ENCODE measurements at places on chromosomes 12 and 14. TPM values are rescaled to one million over a fixed set of nuclear protein-coding genes. Genes with fewer than 3 reads are reported as not detected.
A peak's percentile ranks its signal among the peaks of the same experiment; 100 is the strongest.

DNA sequence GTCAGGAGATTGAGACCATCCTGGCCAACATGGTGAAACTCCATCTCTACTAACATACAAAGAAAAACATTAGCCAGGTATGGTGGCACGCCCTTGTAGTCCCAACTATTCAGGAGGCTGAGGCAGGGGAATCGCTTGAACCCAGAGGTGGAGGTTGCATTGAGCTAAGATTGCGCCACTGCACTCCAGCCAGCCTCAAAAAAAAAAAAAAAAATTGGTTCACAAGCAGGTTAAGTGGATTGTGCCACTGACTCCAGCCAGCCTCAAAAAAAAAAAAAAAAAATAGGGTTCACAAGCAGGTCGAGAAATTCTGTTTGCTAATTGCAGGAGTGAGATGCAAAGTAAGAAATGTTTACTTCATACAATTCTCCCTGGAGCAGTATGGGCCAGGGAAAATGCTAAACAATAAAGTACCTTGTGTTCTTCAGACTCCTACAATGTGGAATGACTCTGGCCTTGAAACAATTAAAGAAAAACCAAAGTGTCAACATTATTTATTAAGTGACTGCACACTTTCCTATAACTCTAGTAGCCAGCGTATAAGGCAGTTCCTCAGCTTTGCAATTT lies 6.1 kb downstream of the EDDM3B start:
- DNase-seq: no peak

Gene NINJ2
- 2.6 TPM for total RNA-seq

GRCh38 chr14:93538413-93538812 lies 107.7 kb downstream of the UNC79 start:
- no peak for DNase-seq

GRCh38 chr14:92549859-92550230 lies 36.3 kb downstream of the RIN3 start:
- DNase-seq: peak; percentile 84

DNA sequence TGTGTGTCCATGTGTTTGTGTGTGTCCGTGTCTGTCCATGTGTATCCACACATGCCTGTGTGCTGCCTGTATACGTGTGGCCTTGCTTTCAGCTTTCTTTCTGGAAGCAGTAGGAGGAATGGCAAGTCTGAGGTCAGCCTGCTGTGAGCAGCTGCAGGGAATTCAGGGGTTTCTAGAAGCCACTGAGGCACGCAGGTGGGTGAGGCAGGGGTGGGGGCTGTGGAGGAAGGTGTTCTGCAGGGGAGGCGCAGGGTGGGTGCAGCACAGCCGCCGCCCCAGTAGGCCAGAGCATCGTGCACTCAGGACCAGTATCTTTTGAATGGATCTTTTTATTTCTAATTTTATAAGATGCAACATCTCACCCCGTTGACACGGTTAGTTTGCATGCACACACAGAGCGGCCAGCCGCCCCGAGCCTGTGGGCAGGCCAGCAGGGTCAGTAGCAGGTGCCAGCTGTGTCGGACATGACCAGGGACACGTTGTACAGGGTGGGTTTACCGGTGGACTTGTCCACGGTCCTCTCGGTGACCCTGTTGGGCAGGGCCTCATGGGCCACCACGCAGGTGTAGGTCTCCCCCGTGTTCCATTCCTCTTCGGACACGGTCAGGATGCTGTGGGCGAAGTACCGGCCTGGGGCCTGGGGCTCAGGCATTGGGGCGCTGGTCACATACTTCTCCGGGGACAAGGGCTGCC lies 327.7 kb downstream of the TMEM121 start:
- DNase-seq: peak; percentile 5

DNA sequence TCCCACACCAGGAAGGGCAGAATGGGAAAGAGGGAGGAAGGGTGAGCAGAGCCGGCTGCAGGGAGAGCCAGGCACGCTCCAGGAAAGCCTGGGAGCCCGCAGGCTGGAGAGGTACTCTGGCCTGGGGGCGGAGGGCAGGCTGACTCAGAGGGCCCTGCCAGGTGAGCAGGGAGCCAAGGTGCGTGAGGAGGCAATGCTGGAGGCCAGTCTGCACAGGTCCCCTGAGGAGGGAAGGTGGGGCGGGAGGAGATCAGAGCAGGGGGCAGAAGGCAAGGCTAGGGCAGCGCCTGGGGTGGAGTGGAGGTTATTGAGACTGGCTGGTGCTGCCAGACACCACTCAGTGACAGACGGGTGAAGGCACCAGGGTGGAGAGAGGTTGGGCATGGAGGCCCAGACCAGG lies 385.0 kb downstream of the BCL11B start:
- DNase-seq: no peak

DNA sequence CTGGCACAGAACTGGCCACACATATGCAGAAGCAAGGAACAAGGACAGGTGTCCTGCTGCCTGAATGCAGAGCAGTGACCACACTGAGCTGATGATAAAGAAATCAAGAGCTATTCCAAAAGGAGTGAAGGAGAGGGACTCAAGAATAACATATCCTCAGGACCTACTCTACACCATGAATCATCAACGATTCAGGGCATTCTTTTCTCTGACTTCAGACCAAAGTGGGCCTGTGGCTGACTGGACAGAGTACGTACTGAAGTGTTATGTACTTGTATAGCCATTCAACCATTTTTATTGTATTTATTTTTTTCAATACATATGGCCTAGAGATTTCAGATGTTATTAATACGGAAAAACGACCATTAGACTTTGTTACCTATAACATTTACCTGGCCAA lies 177.5 kb upstream of the TMTC1 start:
- no peak for DNase-seq

Gene MAP3K9
- 3.4 TPM for total RNA-seq

- no peak for DNase-seq
These were observed 502.5 kb downstream of the VRK1 start for GRCh38 chr14:97299661-97300060.

Gene DENR
- total RNA-seq: 27.4 TPM
